Kidney epithelial cell (primary cell): ENCODE measurements at places on chromosomes 2 and 18. TPM values are rescaled to one million over a fixed set of nuclear protein-coding genes. Genes with fewer than 3 reads are reported as not detected.

GRCh38 chr18:5951515-5952091 lies 56.3 kb upstream of the TMEM200C start:
- DNase-seq = no peak

- no peak for DNase-seq
Measured at GRCh38 chr2:43841949-43842865, 3.4 kb downstream of the ABCG8 start.

GRCh38 chr18:41096504-41096903 lies 858.5 kb upstream of the PIK3C3 start:
- no peak for DNase-seq

DNA sequence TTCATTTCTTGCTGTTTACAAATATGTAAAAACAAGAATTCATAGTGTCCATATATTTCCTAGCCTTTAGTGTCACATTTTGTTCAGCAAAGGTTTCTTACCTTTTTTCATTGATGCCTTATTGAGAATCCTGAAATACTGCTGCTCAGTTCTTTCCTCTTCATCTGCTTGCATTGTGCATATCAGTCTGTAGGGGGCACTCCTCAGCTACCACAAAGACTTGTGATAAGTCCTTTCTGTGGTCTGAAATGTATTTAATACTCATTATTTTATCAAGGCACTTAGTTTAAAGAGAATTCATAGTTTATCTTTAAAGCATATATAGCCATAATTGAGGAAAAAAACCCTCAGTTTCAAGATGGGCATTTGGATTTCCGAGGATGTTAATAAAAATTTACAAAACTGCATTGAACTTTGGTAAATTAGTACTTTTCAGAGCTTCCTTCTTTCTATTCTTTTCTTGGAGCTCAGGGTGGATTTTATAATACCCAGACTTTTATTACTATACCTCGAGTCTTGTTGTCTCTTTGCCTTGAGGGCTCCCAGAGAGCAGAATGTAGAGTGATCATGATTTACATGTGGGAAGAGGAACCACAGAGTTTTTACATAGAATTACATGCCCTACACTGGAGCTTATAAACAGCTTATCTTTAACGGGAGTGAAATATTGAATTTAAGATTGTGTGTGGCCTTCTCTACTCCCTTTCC lies 570.1 kb downstream of the PLCL1 start:
- DNase-seq = peak; percentile 26

- no peak for DNase-seq
Measured at GRCh38 chr2:16105669-16106281, 165.4 kb downstream of the MYCN start.

DNA sequence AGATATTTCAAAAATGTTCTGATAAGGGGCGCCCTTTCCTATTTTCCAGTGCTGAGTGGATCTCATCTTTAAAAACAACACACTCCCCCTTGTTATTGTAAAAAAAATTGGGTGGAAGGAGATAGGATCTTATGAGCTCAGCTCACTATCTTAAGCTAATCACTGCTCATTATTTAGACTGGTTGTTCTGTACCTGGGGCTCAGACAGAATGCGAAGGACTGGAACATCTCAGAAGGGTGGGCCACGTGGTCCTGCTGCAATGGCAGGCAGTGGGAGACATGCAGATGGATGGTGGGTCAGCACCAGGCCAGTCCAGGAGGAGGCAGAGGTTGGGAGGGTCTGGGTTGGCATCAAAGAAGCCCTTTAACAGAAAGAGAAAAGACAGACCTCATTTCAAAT lies 48.3 kb upstream of the GPR155 start:
- no peak for DNase-seq

DNA sequence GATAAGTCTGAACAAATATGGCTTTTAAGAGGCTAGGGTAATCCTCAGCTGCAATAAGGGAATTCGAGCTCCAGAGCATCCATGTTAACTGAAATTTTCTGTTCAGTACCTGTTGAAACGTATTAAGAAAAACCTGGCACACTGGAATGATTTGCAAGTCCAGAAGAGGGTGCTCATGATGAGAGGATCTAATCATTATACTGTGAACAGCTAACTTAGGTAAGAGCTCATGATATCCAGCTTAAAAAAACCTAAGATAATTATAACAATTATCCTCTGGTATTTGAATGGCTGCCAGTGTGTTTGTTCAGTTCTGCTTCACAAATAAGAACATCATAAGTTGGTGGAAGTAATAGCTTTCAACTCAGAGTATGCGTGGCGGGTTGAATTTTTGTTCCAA lies 1118.3 kb upstream of the DDX18 start:
- no peak for DNase-seq

GRCh38 chr2:70710038-70710690 lies 57.8 kb downstream of the ADD2 start:
- DNase-seq = no peak

GRCh38 chr2:149562324-149562723 lies 25.3 kb downstream of the MMADHC start:
- DNase-seq = peak; percentile 67

GRCh38 chr2:54259413-54260240 lies 3.6 kb upstream of the TSPYL6 start:
- no peak for DNase-seq

GRCh38 chr2:204479557-204479956 lies 65.7 kb upstream of the PARD3B start:
- peak; percentile 49 for DNase-seq

GRCh38 chr2:110979471-110980338 lies 141.0 kb upstream of the BCL2L11 start:
- DNase-seq = no peak

DNA sequence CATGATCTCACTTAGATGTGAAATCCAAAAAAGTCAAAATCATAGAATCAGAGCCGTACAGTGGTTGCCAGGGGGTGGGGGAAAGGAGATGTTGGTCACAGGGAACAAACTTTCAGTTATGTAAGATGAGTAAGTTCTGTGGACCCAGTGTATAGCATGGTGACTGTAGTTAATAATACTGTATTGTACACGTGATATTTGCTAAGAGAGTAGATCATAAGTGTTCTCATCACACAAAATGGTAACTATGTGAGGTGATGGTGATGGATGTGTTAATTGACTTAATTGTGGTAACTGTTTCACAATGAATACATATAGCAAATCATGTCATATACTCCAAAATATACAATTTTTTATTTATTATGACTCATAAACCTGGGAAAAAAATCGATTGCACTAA lies 202.1 kb upstream of the SMAD7 start:
- DNase-seq = no peak

- DNase-seq = no peak
Measured at GRCh38 chr2:151943461-151943860, 115.2 kb upstream of the ARL5A start.

GRCh38 chr18:79570266-79571201 lies 109.1 kb upstream of the CTDP1 start:
- DNase-seq = no peak

DNA sequence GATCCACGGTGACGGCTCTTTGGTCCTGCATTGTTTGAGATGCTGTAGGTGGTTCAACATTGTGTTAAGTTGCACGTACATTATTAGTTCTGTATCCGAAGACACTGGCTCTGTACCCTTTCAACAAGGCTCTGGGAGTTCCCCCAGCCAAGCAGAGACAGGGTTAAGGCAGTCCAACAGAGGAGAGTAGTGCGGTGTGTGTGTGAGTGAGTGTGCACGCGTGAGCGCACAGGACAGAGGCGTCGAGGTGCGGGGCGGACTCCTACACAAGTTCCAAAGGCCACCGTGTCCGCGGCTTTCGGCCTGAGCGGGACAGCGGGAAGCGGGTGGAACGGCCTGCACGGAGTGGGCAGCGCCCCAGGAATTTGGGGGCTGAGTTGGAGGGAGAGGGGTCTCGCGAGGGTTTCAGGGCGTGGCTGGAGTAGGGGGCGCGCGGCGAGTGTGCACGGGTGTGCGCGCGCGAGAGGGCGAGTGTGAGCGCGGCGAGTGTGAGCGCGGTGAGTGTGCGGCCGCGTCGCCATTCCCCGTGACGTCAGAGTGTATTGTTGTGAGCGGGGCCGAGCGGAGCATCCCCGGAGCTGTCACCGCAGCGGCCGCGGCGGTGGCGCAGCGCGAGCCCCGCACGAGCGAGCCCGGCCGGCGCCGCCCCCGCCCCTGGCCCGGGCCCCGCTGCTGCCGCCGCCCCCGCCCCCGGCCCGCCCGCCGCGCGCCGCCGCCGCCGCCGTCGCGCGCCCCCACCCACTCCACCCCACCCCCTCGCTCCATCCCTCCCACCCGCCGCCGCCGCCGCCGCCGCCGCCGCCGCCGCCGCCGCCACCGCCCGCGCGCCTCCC lies at the start of gene ASXL3:
Gene ASXL3 (plus strand): TSS at position 535 of the 833 bp plus-strand sequence. CDS start 413 bp downstream, outside the sequence.
- peak; percentile 1 for DNase-seq

DNA sequence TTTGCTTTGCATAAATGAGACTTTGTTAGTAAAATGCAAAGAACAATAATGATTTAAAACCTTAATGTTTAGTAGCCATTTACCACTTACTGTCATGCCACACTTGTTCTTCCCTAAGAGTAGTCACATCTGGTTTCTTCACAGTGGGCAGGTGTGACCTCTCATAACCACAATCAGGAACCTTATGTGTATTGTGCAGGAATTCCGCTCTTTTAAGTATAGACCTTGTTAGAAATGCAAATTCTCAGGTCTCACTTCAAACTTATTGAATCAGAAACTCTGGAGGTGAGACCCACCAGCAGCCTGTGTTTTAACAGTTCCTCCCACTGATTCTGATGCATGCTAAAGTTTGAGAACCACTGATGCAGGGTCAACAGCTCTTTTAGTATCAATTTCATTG lies 518.8 kb upstream of the MEX3C start:
- no peak for DNase-seq

GRCh38 chr18:28588884-28589549 lies 412.1 kb upstream of the CDH2 start:
- DNase-seq = no peak

DNA sequence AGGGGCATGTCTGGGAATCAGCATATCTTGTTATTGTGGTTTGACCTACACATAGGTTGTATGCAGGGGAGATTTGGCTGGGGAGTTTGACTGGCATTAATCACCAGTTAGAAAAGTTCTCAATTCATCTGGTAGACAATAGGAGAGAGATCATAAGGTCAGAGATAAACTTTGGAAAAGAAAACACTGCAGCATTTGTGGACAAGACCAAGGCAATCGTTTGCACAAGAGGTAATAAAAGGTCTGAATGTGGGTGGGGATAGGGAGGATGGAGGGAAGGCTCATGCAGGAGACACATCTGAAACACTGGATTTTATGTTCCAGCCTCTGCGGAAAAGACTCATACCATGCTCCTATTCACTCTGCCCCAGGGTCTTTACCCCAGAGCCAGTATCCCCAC lies 136.9 kb downstream of the MAIP1 start:
- DNase-seq = no peak

- no peak for DNase-seq
Measured at GRCh38 chr2:135799738-135800137, 37.2 kb downstream of the LCT start.

DNA sequence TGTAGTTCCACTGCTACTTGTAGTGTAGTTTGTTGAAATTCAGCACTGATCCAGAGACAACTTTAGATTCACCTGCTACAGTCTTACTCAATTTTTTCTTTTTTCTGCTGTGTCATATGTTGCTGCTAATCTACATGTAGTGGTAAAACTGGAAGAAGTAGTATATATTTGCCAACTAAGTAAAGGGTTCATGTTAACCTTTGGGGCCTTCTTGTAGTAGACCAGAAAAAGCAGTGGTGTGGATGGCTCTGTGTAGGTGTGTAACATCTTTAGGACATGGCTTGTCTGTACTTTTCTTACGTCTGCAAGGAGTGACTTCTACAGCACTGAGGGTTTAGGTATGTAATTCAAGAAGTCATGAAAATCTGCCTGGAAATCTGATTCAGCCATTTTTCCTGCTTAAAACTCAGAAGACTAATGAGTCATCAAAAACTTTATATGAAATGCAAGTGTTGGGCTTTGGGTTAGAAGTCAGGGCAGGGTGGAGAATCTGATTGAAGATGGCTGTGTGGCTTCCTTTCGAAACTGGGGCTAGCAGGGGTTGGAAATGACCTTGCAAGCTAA lies 8.4 kb downstream of the PTPRM start:
- no peak for DNase-seq

- DNase-seq = peak; percentile 19
Measured at GRCh38 chr2:210617732-210618330, 61.4 kb downstream of the CPS1 start.

DNA sequence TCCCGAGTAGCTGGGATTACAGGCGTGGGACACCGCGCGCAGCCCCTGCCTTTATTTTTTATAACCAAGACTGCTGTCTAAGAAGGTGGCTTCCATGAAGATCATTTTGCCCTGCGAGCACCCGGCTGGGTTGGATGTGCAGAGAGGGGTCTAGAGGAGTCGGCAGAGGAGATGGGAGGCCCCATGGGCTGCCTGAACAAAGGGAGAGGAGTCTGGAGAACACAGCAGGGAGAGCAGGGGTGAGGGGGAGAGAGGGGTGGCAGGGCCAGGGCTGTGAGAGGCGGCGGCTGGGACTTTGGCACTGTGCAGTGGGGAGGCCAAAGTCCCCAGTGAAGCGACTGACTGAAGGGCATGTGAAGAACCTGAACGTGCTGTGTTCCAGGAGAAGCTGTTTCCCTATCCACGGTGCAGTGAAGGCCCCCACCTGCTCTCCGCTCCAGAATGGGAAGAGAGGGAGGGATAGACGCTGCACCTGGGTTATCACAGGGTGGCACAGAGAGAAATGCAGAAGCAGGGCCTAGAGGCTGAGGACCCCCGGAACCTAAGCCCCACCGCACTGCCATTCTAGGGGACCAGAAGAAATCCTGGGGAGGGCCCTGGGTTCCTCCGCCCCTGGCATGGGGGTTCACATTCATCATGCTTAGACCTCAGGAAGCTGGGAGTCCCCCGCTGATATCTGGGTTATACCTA lies 24.8 kb upstream of the FOSL2 start:
- no peak for DNase-seq

- DNase-seq = no peak
Measured at GRCh38 chr2:223929571-223930102, 15.5 kb downstream of the WDFY1 start.

Gene RAB31
- total RNA-seq = 44.2 and 49.7 TPM in 2 replicates

Gene TACR1
- 0.21 TPM in 1 of 2 replicates, not detected in the other for total RNA-seq

Gene MSGN1
- total RNA-seq = not detected in 2 replicates

Gene GPBAR1
- 0.92 TPM in 1 of 2 replicates, not detected in the other for total RNA-seq

Gene EN1
- not detected in 2 replicates for total RNA-seq

Gene ADD2
- 8.9 and 9.9 TPM in 2 replicates for total RNA-seq

Gene STAMBP
- 34.0 and 42.5 TPM in 2 replicates for total RNA-seq

Gene ITGB6
- 68.5 and 69.1 TPM in 2 replicates for total RNA-seq

Gene DRC1
- total RNA-seq = 0.13 and 0.41 TPM in 2 replicates
